ENCODE measurements at places on chromosomes 6 and 20.

GRCh38 chr6:143232849-143233248 is 172.2 kb downstream of the AIG1 start:
- no peak for ATAC-seq

- peak; percentile 61 for ATAC-seq
Observed at GRCh38 chr6:18207438-18207837, 52.2 kb downstream of the KDM1B start.

GRCh38 chr6:103140308-103141027 is 1719.3 kb downstream of the HACE1 start:
- no peak for ATAC-seq

DNA sequence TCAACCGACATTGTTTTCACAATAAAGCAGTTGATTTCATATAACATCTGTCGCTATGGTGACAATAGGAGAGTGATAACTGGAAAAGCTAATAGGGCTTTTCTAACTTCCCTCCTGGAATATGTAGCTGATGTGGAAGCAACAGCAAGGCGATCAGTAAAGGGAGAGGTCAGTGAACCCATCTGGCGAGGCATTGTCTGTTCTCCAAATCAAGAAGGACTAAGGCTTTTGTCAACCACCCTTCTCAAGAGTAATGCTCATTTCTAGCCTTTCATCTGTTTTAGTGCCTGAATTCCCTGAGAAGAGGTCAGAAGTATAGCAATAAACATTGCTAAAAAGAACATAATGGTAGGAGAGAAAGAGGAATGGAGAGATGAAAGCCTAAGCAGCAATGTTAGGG is 201.3 kb downstream of the AKAP7 start:
- no peak for ATAC-seq

GRCh38 chr20:8043687-8044282 is 24.2 kb upstream of the TMX4 start:
- peak; percentile 25 for ATAC-seq

DNA sequence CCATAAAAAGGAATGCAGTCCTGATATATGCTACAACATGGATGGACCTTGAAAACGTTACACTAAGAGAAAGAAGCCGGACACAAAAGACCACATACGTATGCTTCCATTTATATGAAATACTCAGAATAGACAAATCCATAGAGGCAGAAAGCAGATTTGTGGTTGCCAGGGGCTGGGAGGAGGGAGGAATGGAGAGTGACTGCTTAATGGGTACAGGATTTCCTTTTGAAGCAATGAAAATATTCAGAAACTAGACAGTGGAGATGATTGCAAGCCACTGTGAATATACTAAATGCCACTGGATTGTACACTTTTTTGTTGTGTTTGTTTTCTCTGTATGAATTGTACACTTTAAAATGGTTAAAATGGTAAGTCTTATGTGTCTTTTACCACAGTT is 29.4 kb upstream of the CDKN1A start:
- no peak for ATAC-seq

DNA sequence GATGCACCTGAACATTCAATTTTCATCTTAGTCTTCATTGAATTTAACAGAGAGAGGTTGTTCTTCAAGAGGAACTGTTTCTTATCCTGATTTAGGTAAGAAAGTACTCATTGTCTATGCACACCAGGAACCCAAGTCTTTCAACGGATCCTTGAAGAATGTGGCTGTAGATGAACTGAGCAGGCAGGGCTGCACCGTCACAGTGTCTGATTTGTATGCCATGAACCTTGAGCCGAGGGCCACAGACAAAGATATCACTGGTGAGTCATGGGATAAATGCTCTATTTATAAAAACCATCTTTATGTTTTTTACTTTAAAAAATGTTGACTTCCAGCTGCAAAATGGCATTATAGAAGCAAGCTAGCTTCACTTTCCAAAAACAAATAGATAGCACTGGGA is 10.2 kb downstream of the NQO2 start:
- ATAC-seq, result no peak

DNA sequence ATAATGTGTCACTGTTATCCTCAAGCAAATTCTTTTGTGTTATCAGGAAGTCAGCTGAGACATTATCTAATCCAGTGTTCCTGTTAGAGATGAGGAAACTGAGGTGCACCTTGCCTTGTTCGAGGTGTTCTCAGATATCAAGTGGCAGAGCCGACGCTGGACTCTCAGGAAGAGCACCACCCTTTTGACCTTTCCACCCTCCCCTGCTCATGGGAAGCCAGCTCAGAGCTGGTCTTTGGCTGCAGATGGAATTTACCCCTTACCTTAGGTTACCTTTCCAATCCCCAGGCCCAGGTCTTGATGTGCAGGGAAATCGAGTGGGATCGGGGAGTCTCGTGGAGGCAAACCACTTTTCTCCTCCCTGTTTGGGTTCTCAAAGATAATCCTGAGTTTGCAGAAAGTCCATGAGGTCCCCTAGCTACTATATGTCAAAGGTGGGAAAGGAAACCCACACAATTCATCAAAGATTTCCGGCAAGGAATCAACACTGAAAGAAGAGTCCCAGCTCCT is 62.9 kb upstream of the PIM1 start:
- no peak for ATAC-seq

- ATAC-seq, result no peak
Observed at GRCh38 chr6:108169464-108170331, 3.9 kb downstream of the NR2E1 start.

- no peak for ATAC-seq
Observed at GRCh38 chr6:11722805-11723631, 55.6 kb downstream of the ADTRP start.

DNA sequence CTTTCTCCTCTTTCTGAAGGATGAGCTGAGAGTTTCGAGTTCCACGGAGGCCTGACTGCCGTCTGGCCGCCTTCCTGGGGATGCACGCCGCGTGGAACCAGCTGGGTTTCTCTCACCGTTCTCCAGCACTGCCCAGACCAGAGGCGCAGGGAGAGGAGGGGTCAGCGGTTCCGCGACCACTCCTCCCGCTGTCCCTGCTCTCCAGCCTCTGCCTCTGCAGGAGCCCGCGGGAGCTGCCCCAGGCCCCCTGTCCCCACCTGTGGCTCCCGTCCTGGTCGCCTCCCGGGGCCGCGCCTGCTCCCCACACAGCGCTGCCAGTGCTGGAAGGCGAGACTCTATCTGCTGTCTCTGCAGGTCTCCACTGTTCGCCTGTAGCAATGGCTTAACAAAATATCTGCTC is 106.8 kb upstream of the AFDN start:
- ATAC-seq, result no peak

DNA sequence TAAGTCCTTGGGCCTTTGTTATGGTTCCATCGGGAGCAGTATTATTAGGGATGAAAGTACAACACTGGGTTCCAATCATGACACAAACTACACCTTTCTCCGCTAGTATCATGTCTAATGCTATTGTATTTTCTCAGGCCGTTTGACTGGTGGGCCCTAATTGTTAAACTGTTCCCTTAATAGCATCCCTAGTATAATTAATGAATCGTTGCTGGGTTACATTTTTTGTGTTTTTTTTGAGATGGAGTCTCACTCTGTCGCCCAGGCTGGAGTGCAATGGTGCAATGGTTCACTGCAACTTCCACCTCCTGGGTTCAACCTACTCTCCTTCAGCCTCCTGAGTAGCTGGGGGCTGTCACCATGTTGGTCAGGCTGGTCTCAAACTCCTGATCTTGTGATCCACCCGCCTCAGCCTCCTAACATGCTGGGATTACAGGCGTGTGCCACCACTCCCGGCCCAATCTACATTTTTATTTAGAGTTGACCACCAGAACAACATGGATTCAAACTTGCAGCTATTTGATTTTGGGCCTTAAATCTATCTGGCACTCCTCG is 4.1 kb upstream of the ZNFX1 start:
- no peak for ATAC-seq

DNA sequence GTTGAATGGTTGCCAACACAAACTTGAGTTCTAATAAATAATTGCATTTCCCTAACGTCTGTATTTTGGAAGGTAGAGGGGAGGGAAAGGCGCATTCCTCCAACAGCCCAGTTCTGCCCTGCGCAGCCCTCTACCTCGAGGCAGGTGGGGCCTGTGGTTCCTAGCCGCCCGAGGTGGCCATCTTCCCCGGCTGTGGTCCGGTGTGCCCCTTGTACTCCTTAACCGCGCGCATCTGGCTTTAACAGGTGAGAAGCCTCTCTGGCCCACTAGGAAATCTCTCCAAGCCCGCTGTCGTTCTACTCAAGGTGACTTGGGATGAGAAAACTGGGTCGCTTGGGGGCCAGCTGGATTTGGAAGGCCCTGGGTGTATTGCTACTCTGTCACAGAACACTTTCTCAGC is 1.7 kb downstream of the KHDC3L start:
- ATAC-seq, result no peak

DNA sequence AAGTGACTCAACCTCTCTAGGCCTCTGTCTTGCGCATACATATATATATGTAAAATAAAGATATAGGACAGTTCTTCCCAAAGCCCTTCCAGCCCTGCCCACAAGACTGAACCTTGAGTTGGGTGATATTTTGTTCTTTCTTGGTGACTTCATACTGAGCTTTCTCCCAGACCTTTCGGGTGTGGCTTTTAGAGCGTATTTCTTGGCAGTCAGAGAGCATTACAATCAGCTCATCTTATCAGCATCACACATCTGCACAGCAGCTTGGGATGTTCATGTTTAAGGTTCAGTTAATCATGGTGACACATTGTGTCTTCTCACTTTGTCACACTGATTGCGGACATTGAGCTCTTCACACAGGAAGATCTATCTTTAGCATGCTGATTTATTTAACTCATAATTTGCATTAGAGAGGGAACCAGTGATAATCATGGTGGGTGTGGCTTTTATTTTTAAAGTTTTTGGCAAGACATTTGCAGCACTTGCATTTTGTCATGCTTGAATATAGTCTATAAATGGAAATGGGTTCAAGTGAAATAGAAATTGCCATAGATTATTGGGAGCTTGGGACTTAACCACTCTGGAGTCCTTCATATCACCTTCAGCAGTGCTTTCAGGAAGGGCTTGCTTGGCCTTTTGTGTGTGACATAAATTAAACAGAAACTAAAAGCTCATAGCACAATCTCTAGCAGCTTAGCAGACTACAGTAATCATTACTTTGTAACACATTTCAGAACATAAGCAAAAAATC is 8.3 kb downstream of the KIF3B start:
- no peak for ATAC-seq

- no peak for ATAC-seq
Observed at GRCh38 chr20:21512634-21513180, 1.2 kb downstream of the NKX2-2 start.

- ATAC-seq, result no peak
Observed at GRCh38 chr6:36414481-36414880, 27.0 kb upstream of the ETV7 start.

GRCh38 chr6:107699254-107699653 is 124.9 kb downstream of the SCML4 start:
- ATAC-seq, result no peak

- ATAC-seq, result no peak
Observed at GRCh38 chr6:65123521-65123920, 583.5 kb downstream of the EYS start.

DNA sequence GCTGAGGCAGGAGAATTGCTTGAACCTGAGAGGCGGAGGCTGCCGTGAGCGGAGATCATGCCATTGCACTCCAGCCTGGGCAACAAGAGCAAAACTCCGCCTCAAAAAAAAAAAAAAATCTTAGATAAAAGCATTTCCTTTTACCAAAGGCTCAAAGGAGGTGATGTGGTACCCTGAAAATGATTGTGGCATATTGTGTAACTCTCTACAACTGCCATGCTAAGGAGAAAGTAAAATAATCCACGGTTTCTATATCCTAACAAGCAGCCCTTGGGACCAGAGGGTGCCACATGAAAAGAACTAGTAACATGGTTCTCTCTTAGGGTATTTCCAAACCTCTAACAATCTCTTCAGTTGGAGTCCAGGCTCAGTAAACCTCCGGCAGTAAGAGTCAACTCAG is 38.8 kb upstream of the SLA2 start:
- no peak for ATAC-seq

- peak; percentile 29 for ATAC-seq
Observed at GRCh38 chr6:145963216-145964068, 716 bp downstream of the SHPRH start.

GRCh38 chr6:87767478-87767877 is 65.4 kb upstream of the AKIRIN2 start:
- no peak for ATAC-seq
